ENCODE measurements at places on chromosomes 11 and 22.
A peak's percentile ranks its signal among the peaks of the same experiment; 100 is the strongest.

- DNase-seq = no peak
Measured at GRCh38 chr11:119024430-119025098, 6.0 kb downstream of the TRAPPC4 start.

DNA sequence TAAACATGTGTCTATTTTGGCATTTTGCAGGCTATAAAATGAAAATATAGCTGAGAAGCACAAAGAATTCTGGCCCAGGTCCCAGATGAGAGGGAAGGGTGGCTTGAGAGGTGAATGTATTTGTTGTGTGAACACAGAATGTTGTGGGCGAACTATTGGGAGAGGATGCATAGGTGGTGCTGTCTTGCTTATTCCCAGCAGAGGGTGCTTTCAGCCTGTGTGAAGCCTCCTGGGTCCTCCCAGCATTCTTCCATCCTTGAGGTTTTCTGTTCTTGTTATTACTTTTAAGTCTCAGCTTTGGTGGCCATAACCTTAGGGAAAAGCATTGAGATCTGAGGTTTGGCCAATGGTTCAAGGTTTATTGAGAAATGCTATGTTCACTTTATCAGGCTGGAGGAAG is 108.7 kb upstream of the SNX19 start:
- DNase-seq = no peak

DNA sequence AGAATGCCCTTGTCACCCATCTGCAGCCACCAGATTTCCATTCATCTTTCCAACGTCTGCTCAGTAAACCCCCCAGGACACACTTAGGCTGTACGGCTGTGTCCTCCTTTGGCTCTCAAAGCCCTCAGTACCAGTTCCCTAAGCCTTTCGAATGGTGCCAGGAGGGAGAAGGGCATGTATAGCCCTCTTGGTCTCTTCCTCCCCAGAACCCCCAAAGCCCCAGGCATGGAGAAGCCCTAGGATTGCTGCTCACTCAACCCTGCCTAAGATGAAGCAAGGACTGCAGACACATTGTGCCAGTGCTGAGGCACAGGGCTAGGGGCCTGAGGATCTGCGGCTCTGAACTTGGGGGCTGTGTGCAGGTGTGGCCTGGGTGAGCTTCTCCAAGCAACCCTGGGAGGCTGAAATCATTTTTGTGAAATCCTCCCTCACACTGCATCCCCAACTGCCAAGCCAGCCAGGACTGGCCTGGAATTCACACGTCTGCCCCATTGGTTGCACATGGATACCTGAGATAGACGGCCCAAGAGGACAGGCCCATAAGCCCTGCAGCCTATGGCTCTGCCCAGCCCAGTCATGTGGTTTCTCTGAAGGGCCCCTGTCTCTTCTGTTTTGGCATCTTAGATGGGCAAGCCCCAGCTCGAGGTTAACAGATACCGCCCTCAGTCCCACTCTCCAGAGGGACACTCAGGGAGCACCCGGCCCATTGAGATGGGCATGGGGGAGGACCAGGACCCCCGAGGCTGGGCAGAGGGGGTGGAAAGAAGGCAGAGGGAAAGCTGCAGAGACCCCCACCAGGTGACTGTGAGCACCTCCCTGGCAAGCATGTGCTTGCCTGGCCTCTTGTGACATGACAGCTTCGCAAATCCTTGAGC is 34.0 kb downstream of the KCNQ1OT1 start:
- DNase-seq = no peak

DNA sequence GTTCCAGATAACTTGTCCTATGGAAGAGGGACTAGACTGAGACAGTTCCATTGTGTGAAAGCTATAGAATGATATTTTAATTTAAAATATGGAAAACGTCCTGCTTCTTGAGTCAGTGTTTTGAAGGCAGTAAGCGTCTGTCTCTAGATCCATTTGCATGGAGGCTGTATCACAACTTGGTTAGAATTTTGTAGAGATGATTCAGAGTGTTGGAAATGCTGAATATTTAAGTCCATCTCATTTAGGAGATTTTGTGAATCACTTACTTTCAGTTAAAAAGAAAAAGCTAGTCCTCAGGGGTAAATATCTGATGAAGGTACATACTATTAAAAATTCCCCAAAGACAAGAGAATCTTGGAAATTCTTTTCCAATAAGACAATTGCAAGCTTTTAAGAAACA is 72.7 kb downstream of the FANCF start:
- no peak for DNase-seq

GRCh38 chr22:46659791-46660186 is 39.6 kb downstream of the GRAMD4 start:
- DNase-seq = no peak

DNA sequence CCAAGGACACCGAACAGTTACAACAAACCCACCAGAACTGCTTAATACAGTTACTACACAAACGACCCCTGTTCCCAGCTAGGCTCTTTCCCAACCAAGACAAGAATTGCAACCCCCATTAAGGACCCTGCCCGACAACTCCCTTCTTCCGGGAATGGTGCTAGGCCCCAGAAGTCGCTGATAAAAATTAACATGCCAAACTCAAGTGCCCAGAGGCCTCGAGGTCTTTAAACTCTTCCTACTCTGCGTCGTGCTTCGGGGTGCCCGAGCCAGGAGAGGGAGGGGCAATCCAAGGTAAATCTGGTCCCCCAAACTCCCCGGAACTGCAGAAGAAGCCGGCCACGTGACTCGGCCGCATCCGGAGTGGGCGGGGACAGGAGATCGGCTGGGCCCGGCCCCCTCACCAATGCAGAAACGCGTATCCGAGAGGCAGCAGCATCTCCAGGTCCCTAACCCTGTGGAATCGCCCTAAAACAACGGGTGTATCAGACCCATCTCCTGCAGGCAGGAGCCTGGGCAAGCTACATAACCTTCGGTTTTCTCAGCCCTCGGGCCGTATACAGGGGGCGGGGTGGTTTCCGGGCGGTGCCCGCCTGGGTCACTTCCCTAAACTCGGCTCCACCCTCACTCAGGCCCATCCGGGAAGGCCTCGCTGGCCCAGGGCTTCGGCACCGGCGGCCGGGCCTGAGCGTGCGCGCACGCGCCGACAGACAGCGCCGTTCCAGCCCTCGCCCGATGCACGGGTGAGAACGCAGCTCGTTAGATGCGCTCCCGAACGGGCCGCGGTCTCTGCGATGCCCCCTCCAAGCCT is 1.1 kb downstream of the CFL1 start:
- DNase-seq = peak; percentile 60

GRCh38 chr11:131744847-131745246 is 374.4 kb downstream of the NTM start:
- DNase-seq = no peak

Measured in skin of body (tissue), 3 donors.